ENCODE measurements at places on chromosomes 13 and 19.

DNA sequence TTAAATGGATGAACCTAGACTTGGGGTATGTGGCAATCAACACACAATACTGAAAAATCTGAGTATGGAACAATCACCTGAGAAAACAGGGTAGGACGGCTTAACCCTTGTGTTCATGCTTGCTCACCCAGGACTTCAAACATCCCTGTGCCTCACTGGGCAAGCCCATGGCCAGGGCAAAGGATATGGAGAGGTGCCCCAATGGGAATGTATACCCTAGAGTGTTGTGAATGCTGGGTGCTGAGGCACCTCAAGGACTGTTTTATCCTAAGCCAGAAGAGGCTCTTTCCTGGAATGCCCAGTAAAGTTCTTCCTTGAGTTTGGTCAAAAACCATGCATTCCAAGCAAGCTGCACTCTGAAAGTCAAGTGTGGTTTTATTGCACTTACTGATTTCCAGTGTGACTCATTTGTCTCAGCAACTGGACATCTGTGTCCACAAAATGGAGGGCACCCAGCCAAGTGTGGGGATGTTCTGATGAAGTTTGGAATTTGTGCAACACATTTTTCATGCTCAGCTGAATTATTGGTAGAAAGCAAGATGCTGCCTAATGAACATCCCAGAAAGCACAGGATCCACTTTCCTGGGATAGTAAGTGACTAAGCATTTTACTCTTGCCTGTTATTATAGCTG, 531.3 kb downstream of the RFC3 start:
- DNase-seq: peak; percentile 50

GRCh38 chr19:48940902-48941301, 7.4 kb downstream of the DHDH start:
- no peak for DNase-seq

- DNase-seq: no peak
Observed at GRCh38 chr19:51148580-51148979, 6.5 kb downstream of the SIGLEC7 start.

DNA sequence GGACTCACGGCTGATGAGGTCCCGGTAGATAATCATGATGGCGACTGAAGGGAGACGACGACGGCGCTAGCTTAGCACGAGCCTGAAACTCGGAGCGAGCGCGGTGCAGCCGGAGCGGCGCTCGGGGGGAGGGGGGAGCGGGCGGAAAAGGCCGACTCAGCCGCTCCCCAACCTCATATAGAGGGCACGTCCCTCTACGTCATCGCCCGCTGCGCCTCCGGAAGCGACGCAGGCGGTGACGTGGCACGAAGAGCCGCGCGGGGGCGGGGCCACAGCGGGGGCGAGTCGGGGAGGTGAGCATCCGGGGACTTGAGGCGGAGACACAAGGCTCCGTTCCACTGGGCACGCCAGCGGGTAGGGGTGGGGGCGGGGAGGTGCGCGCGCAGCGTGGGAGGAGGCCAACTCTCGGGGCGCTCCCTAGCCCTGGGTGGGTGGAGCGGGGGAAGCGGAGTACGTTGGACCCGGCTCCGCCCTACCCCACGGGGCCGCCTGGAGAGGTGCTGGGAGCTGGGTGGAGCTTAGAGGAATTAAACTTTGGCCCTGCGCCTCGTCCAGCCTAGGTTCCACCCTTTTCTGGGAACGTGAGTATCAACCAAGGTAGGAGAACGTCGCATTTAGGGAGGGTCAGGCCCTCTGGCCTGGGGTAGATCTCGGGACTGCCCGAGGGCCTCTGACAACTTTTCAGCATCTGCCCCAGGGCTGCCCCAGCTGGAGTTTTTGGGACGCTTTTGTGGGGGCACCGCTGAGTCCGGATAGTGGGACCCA, at the start of gene TPT1:
TPT1 (minus strand) TSS at position 150 of the 765 bp plus-strand sequence; CDS start at position 36, 114 bp downstream.
- DNase-seq: peak; percentile 99

DNA sequence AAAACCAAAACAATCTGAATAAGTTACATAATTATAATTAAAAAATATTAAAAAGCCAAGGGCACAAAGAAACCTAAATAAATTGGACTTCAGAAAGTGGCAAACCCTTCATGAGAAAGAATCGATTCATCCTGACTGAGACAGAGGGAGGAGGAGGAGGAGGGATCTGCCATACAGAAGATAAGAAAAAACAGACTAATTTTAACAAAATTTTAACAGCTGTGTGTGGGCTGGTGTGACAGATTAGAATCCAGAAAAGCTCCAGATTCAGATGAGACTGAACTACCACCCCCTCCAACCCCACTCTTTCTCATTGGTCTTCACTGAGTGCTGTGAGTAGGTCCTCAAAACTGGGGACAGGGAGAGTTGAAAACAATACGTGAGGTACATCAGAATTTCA, 111.5 kb upstream of the HTR2A start:
- DNase-seq: no peak

DNA sequence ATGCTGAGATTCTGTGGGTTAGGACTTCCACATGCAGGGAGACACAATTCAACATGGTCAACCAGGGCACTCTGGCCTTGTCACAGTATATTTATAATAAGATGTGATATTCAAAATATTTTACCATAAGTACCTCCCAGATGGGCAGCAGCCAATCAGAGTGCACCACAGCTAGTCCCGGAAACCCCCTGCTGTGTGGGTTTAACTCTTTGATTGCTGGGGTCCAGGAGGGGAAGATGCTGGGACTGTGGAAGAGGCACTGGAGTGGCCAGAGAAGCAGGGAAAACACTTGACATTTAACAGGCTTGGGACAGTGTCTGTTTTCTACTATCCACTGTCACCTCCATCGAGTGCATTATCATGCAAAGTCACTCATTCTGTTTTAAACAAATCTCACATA, 99.0 kb downstream of the MBNL2 start:
- no peak for DNase-seq

- no peak for DNase-seq
Observed at GRCh38 chr19:813219-814151, 8.3 kb downstream of the PLPPR3 start.

GRCh38 chr19:41328842-41329225, 18.9 kb downstream of the CCDC97 start:
- DNase-seq: no peak

DNA sequence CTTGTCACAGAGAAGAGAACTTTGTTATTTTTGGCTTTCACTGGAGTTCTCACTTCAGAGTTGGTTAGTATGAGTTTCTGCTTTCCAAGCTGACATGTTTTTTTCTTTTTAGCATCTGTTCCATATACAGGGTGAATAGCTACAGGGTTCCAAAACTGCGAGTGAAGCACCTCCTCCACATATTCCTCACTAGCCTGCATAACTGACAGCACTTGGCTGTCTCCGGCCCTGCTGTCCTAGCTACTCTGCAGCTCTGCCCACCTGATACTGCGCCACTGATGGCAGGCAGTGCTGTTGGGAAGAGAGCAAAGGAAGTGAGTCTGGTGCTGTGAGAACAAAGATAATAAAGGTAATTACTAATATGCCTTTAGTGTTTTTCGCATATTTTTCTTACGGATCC, 6.8 kb downstream of the ATP8A2 start:
- DNase-seq: no peak

- DNase-seq: no peak
Observed at GRCh38 chr19:47503826-47504150, 11.1 kb downstream of the NAPA start.

GRCh38 chr19:5131506-5132205, 162.7 kb downstream of the KDM4B start:
- DNase-seq: no peak

- DNase-seq: no peak
Observed at GRCh38 chr19:18669524-18669817, 14.0 kb upstream of the CRTC1 start.

DNA sequence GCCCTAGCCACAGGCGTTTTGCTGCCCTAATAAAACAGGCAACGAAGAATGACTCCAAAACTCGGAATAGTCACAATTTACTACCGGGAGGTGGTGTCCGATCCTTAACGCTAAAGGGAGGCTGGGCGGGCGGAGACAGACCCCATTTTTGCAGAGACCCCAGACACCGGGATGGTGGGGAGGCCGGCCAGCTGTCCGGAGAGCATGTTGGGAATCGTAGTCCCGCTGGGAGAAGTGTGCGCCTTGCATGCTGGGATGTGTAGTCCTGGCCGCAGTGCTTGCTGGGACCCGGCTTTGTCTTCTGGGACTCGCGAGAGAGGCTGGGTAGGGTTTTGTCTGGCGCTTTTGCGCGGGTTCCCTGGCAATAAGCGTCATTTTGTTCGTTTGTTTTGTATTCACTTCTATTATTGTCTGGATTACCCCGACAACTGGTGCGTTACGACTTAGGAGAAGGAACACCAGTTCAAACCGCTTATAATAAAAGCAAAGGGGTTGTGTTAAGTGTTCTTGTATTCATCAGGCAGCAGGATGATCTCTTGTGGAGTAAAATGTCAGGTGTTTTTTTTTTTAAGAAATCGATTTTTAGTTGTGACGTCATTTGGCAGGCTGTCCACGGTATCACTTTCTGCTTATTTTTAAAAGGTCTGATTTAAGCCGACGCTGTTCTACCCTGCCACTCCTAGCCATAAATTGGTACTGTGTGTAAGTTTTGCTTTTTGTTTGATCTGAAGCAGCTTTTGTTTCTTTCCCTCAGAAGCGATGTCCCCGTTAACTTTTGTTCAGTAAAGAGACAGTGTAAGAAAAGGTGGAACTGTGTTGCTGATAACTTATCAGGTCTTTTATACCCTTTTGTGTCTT, 676 bp upstream of the HSPH1 start:
- DNase-seq: peak; percentile 98

GRCh38 chr13:41608111-41608838, 150.9 kb downstream of the RGCC start:
- no peak for DNase-seq

DNA sequence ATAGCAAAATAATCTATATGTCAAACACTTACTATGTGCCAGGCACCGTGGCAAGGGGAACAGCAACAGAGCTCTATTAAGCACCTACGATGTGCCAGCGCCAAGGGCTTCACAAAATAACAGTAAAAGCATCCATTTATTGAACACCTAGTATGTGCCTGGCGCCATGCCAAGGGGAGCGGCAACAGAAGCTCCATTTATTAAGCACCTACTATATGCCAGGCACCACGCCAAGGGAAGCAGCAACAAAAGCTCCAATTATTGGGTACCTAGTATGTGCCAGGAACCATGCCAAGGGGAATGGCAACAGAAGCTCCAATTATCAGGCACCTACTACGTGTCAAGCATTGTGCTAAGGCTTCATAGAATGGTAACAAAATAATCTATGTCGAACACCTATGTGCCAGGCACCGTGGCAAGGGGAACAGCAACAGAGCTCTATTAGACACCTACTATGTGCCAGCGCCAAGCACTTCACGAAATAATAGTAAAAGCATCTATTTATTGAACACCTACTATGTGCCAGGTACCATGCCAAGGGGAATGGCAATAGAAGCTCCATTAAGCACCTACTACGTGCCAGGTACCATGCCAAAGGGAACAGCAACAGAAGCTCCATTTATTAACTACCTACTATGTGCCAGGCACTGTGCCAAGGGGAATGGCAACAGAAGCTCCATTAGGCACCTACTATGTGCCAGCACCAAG, 107.7 kb downstream of the PTPRS start:
- no peak for DNase-seq

DNA sequence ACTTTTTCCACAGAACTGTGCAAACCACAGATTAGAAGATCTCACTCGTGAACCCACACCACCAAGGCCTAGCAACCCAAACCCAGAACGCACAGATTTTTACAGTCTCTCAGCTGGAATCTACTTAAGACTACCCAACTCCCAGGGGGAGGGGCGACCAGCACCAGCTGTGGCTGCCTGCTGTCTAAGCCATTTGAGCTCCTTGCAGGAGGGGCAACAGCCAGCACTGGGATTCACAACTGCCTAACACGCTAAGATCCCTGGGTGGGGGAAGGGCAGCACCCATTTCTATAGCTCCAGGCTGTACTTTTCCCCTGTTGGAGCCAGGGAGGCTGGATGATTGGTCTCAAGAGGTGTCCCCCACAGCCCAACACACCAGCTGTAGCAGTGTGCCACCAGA, 368.8 kb downstream of the SUCLA2 start:
- no peak for DNase-seq

GRCh38 chr13:113963376-113963775, 10.5 kb downstream of the C13orf46 start:
- peak; percentile 54 for DNase-seq

GRCh38 chr19:19040417-19040816, 7.0 kb downstream of the ARMC6 start:
- DNase-seq: no peak

DNA sequence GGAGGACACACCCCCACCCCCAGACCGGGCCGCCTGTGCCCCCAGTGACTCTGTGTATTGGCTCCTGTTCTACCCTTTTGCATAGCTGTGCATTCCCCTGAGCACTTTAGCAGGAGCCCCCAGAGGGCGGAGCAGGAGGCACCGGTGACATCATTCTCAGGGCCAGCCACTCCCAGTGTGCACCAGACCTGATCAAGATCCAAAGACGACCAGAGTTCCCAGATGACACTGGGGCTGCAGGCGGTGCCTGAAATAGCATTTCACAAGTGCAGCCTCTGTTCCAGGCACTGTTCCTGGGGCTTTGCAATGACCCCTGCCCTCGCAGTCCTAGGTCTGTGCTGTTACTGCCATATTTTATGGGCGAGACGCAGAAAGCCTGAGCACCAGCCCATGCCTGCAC, 14.5 kb upstream of the PTPRS start:
- DNase-seq: no peak

- no peak for DNase-seq
Observed at GRCh38 chr19:38360839-38361631, 13.3 kb upstream of the PSMD8 start.

DNA sequence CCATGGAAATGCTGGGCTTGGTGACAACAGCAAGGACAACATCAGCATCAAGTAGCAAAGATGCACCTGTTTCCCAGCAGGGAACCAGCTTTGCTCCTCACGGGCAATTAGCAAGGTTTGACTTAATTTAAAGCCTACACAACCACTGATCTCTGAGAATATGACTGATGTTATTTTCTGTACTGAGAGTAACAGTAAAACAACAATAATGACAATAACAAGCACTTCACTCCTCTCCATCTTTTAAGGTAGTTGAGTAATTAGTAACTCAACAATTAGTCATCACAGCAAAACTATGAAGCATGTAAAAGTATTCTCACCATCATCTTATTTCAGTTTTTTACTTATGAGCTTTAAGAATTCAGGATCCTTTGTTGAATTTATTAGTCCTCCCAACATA, 37.3 kb downstream of the ENOX1 start:
- DNase-seq: no peak

GRCh38 chr13:40039061-40039460, 383.6 kb downstream of the COG6 start:
- DNase-seq: no peak

- no peak for DNase-seq
Observed at GRCh38 chr19:1041272-1041834, 1.4 kb downstream of the ABCA7 start.

DNA sequence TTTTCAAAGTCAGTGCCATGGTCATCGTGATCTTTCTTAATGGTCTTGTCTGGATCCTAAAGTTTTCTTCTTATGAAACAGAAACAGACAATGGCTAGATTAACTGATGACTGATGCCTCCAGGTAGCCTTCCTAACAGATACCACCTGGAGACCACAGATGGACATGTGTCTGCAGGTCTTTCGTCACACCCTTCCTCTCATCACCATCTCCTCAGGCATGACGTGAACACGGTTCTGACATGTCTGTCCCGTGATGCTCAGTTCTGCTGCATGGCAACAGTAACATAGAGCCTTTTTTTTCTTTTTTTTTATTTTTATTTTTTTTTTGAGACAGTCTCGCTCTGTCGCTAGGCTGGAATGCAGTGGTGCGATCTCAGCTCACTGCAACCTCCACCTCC, 13.1 kb upstream of the LAMP1 start:
- DNase-seq: no peak

Data from kidney (tissue), 22 donors.